SIG-M5 (cell line): ENCODE measurements at places on chromosomes 13 and 19.

DNA sequence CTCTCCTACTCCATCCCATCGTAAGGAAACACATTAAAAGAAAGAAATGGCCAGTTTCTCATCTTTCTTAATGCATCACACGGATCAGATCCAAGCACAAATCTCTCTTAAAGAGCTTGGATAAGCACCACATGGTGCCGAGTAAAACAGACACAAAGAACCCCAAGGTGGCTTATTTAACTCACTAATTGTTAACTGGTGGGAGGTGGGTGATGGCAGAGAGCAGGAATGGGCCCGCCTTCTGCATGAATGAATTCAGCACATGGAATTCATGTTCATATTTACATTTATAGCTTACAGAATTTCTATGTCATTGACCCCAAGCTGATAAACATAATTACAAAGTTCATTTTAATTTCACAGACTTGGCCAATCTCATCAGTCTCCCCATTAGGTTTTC, 89.9 kb downstream of the MZT1 start:
- no peak for DNase-seq

- DNase-seq = no peak
Measured at GRCh38 chr13:39196965-39197646, 158.8 kb downstream of the NHLRC3 start.

- DNase-seq = no peak
Measured at GRCh38 chr19:50797781-50798658, 7.8 kb downstream of the ACP4 start.

DNA sequence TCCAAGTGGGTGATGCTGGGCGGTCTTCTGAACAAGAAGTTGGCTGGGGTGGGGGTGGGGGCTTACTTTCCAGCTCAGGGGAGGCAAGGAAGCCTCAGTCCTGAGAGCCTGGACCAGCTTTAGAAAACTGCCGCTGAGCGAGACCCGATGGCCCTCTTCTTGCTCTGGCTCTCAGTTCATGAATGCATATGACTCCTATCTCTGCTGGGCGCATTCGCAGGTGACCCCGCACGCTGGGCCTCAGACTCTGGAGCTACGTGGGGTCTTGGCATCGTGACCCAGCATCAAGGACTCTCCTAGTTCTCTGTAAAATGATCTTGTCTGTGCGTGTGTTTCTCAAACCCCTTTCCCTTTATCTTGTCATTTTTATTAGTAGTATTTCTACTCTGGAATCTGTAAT, 19.7 kb downstream of the PRAM1 start:
- no peak for DNase-seq

DNA sequence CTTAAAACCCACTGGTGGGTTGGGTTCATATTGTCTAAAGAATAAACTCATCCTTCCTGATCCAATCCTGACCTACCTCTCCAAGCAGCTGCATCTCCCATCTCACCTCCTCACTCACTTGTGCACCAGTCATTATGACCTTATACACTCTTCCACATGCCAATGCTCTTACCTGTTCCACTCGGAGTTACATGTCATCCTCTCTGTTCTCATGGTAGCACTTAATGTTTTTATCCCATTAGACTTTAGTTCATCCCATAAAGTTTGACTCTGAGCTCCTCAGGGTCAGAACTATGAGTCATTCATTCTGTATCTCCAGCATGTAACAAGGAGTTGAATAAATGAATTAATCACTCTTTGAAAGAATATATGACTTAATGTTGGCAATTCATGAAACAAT, 330.2 kb downstream of the KLF12 start:
- no peak for DNase-seq

DNA sequence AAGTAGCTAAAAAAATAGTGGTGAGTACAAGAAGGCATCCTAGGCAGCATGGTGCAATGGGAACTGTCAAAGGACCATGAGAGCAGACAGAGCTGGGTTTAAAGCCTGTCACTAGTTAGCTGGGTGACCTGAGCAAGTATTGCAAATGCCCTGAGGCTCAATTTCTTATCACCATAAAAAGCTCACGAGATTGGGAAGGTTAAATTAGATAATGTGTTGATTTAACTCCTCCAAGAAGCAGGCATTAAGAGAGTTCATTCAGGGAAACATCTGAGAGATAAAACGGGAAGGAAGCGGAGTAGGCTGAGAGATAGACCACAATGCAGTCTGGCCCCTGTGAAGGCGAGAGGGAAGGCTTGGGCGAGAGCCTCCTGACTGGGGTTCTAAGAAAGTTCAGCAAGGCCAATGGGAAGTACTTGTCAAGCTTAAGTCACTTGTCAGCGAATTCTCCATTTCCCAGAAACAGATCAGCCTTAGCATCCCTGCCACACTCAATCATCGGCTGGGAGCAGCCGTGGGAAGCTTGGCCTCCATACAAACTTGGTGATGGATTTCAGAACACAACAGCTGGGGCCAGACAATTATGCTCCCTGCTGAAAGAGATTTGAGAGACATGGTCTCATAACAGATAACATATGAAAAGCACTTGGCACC, 105.5 kb downstream of the POU4F1 start:
- DNase-seq = no peak
